Left cardiac atrium (tissue), 4 donors: ENCODE measurements at places on chromosomes 4 and X.

DNA sequence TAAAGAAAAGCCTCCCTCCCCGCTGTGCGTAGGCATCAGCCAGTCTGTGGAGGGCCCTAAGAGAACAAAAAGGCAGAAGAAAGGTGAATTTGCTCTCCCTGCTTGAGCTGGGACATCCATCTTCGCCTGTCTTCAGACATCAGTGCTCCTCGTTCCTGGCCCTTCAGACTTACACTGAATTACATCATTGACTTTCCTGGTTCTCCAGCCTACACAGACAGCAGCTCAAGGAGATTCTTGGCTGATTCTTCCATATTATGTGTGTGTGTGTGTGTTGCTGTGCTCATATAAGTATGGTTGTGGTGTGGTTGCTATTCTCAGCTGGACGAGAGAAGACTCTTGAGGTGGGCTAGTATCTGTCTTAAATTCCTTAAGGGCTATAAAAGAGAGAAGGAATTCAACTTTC, 35.5 kb upstream of the CD99L2 start:
- no peak for DNase-seq

- no peak for DNase-seq
Observed at GRCh38 chrX:42615161-42615563, 162.8 kb downstream of the PPP1R2C start.

DNA sequence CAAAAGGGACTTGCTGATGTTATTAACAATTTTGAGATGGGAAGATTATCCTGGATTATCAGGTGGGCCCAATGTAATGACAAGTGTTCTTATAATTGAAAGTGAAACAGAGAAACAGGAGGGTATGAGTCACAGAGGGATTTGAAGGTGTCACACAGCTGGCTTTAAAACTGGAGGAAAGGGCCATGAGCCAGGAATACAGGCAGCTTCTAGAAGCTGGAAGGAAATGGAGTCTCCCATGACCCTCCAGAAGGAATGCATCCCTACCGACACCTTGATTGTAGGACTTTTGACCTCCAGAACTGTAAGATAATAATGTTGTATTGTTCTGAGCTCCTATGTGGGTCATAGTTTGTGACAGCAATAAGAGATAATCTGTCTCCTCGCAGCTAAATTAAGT, 98.0 kb upstream of the STIM2 start:
- no peak for DNase-seq

DNA sequence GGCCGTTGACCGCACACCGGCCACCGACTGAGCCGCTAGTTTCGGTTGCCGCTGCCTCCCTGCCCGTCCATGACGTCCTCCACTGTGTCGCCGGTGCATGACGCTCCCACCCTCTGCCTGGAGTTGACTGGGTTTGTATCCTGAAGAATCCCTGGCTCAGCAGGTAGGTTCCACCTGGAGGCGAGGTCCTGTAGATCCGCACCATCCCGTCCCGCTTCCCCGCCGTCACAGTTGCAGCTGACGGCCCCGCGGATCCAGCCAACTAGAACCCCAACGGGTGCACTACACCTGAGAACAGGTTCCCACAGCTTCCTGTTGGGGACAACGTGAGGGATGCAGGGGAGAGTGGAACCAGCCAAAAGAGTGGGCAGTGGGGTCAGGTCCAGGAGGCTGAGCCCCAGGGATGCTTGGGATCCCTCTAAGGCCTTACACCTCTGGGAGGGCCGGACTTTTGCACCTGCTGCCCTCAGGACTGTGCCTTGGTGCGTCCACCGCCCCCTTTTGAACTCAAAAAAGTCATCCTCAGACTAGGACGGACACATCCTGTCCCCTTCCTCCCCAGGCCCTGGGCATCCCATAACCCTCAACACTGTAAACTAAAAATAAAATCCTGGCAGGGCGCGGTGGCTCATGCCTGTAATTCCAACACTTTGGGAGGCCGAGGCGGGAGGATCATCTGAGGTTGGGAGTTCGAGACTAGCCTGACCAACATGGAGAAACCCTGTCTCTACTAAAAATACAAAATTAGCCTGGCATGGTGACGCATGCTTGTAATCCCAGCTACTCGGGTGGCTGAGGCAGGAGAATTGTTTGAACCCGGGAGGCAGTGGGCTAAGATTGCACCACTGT, 1.1 kb upstream of the SLBP start:
- no peak for DNase-seq

DNA sequence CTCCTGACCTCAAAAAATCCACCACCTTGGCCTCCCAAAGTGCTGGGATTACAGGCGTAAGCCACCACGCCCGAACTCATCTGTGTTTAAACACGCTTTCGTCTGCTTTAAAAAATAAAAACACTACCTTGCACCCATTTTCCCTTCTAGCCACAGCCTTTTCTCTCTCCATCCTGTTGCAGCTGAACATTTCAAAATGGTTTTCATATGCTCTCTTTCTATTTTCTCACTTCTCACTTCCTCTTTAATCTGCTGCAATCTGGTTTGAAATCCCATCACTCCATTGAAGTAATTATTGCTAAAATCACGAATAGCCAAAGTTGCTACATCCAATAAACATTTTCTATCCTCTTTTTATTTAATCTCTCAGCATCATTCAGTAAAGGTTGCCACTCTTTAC, 70.0 kb downstream of the DCHS2 start:
- DNase-seq: no peak

GRCh38 chr4:78735697-78736096, 40.5 kb upstream of the BMP2K start:
- no peak for DNase-seq

GRCh38 chr4:69999420-69999819, 3.7 kb downstream of the STATH start:
- no peak for DNase-seq

DNA sequence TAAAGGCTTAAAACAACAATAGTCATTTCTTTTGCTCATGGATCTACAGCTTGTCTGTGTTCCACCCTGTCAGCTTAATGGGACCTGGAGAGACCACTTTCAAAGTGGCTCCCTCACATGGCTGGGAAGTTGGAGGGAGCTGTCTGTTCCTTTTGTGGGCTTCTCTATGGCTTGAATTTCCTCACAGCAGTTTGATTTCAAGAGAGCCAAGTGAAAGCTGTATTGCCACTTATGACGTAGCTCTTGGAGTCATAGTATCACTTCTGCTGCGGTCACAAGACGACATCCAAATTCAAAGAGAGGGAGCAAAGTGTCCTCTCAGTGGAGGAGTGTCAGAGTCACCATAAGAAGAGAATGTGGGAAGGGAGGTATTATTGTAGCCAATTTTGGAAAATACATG, 22.7 kb upstream of the ACSL1 start:
- no peak for DNase-seq

GRCh38 chr4:24179201-24179840, 289.5 kb upstream of the PPARGC1A start:
- DNase-seq: no peak

DNA sequence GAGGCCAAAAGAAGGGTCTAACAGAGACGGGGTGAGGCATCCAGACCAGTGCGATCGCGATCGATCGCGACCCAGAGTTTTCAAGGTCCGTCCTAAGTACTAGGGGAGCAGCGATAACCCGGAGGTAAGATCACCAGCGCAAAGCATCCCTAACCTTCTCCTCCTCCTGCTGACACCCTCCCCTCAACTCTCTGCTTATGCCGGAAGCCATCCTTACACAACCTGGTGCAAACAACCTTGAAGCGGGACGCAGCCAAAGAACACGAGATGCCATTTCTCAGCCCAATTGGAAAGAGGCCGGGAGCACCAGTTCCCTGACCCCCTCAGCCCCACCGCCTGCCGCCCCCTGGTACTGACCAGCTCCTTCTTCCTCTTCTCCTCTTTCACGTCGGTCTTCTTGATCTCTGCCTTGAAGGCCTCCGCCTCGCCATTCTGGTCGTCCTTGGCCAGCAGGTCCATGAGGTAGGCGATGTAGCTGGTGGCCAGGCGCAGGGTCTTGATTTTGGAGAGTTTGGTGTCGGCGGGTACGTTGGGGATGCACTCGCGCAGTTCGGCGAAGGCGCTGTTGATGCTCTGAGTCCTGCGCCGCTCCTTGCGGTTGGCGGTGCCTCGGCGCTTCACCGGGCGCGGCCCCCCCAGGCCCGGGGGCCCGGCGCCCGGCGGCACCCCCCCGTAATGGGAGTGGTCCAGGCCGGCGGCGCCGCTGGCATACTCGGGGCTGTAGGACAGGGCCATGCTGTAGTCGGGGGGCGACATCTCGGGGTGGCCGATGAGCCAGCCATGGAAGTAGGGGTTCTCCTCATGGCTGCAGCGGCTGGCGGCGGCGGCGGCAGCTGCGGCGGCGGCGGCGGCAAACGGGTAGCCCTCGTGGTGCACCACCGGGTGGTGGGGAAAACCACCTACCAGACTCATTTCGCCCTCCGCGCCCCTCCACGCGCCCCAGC, 1.4 kb downstream of the HAND2 start:
- DNase-seq: peak; percentile 50

GRCh38 chr4:79923281-79923680, 149.7 kb downstream of the ANTXR2 start:
- DNase-seq: no peak

- no peak for DNase-seq
Observed at GRCh38 chrX:153494061-153494460, 719 bp upstream of the BGN start.

DNA sequence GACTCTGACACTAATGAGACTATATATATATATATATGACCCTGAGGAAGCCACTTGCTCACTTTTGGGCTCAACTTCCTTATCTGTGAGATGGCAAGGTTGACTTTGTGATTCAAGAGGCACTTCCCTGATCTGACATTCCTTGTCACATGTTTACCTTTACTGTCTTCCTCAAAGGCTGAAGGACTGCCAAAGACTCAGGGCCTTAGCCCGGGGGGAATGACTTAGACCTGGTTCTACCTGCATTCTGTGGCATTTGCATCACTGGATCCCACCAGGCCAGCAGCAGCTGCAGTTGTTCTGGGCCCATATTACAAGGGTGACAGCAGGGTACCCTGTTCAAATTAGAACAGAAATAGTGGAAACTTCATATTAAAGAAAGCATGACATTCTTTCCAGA, 3.1 kb upstream of the HS6ST2 start:
- DNase-seq: no peak

DNA sequence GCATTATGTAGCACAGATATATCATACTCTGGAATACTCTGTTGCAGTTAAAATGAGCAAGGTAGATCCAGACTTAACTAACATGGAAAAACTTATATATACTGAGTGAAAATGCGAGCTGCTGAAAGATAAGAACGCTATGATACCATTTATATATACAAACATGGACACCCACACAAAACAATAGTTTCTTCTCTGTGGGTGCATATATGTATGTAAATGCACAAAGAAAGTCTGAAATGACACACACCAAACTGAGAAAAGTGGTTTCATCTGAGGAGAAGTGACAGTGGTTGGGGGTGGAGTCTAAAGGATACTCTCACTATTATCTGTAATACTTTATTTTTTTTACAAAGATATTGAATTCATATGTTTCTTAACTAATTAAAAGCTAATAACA, 12.2 kb upstream of the FGF2 start:
- no peak for DNase-seq
